ENCODE measurements at places on chromosomes 5 and 9.

DNA sequence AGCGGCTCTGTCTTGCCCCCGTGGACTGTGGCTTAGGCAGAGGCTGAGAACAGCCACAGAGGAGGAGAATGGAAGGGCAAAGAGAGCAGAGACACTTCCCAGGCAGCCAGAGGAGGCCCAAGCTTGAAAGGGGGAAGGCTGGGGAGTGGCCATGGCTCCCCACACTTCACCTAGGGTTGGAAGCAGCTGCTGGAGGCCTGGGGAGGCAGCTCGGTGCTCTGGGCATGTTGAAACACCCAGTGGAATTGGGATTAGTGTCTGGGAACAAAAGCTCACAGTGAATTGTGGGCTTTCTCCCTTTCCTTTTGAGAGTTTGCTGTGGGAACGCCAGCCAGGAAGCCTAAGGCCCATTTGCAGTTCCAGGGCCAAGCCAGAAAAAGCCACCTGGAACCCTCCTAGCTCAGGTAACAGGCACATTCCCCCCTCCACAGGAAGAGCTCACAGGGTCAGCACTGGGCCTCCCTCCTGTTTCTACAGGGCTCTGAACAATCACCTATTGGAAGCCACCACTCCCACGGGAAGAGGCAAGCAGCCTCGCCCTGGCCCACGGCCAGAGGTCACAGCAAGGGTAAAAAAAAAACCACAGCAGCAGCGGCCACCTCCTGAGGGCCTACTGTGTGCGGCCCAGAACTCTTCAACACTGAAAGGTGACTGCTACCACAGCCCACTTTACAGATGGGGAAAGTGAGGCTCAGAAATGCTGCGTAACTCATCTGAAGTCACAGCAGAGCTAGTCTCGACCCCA, 20.2 kb downstream of the EEIG1 start:
- DNase-seq = no peak

DNA sequence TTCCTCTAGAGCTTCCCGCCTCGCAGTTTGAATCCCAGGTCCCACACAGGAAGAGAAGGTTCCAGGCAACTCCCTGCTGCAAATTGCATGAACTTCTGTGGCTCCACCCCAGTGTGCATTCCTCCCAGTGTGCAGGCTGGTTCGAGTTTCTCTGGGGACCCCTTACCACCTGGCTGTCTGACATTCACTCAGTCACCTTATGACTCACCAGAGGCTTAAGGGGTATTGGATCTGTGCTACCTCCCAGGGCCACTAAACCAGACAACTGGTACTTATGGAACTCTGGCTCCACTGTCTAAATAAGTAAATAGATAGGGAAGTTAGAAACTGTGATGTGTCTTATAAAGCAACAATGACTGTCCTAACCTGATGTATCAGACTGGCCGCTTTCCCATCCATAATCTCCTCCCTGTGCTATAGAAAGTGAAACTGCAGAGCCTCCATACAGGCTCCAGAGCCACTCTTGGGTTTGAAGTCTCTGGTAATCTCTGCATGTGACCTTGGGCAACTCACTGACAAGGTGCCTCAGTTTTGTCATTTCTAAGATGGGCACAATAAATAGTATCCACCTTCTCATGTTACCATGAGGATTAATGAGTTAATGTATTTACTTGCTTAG, 720.6 kb downstream of the SEMA5A start:
- DNase-seq = no peak

- DNase-seq = no peak
These were observed 17.1 kb upstream of the IL6ST start for GRCh38 chr5:56011835-56012234.

DNA sequence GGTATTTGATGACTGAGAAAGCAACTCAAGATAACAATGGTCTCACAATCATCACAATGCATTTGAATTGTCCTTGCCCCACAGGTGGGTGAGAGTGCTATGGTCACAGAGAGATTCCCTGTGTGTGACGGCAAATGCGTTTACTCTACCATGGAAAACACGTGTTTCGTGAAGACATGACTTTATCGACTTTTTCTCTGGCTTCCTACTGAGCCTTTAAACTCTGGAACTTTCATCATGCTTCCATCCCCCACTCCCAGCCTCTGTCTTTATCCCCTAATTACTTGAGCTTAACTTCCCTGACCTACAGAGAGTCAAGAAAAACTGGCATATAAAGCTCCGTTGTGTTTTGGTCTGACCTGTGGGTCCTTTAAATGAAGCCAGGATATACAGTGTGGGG, 414.1 kb upstream of the CLINT1 start:
- DNase-seq = no peak

GRCh38 chr9:37364751-37365360, 57.6 kb upstream of the GRHPR start:
- DNase-seq = no peak
